ENCODE measurements at places on chromosomes 1 and 21.
A peak's percentile ranks its signal among the peaks of the same experiment; 100 is the strongest.

- no peak for DNase-seq
Measured at GRCh38 chr1:154751690-154752089, 118.4 kb downstream of the KCNN3 start.

DNA sequence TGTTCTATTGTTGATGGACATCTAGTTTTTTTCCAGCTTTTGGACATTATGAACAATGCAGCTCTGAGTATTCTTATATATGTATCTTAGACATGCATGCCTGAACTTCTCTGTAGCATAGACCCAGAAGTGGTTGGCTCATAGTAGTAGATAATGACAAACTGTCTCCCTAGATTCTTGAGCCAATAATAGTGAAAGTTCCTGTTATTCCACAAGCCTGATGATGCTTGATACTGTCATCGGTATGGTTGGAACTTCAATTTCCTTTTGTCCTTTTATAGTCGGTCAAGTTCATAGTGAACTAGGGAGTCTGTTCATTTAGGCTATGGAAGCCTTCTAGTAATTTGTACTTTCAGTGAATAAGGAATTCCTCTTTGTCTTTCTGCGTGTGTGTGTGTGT lies 56.8 kb downstream of the MTR start:
- DNase-seq = no peak

- DNase-seq = no peak
Measured at GRCh38 chr1:243264717-243265116, 8.9 kb downstream of the SDCCAG8 start.

GRCh38 chr1:186903374-186904136 lies 74.8 kb downstream of the PLA2G4A start:
- DNase-seq = no peak

DNA sequence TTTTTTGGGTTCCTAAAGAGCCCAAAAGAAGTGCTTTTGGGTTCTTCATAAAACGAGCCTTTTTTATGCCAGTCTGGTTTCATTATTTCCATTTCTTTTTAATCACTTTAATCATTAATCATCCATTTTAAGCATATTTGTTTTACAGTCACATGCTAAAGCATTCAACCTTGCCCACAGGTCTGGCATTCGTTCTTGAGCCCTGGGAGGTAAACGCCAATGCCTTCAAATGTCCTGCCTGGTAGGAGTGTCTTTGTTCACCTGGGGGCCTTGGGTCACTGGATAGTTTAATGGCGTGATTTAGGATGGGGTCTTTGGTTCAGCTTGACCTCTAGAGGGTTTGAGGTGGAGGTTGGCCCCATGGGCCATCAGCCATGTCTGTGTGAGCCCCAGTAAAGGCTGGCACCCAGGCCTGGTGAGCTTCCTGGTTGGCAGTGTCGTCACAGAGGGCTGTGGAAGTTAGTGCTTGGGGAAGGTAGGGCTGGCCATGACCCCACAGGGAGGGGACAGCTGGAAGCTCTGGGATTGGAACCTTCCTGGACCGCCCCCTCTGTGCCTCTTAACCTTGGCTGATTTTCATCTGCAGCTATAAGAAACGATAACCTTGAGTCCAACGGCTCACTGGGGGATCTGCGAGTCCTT lies 20.2 kb downstream of the C1orf174 start:
- DNase-seq = no peak

- no peak for DNase-seq
Measured at GRCh38 chr1:199784138-199784895, 243.2 kb upstream of the NR5A2 start.

DNA sequence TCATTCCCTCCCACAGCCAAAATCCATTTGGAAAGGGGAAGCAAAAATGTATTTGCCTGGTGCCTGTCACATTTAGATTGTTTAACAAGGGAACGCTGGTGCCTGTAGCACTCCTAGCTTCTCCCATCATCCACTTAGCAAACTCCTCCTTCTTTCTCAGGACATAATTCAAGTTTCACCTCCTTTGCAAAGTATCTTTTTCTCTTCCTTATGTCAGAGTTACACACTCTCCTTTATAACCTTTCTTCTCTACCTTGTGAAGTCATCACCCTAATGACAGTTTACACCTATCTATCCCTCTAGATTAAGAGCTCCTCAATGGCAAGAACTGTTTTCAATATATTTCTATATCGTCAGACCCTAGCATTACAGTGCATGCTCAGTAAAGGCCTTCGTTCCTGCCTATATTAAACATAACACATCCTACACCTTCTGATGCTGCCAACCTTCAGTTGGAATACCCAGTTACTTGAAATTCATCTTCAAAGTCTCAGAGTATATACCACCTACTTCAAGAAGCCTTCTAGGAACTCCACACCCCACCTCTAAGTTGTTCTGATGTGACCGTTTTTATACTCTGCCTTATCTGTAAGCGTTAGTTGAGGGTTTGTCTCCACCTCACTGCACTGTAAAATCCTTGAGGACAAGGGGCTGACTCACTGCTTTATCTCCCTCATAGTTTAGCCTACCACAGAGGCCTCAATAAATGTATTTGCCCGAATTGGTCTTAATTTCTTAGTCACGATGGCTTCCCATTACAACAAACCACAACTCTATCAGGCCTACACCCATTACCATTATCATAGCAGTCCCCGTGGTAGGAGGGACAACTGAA lies 1.0 kb upstream of the EPS15 start:
- DNase-seq = no peak

- no peak for DNase-seq
Measured at GRCh38 chr1:52867087-52867863, 24.7 kb downstream of the ZYG11A start.

DNA sequence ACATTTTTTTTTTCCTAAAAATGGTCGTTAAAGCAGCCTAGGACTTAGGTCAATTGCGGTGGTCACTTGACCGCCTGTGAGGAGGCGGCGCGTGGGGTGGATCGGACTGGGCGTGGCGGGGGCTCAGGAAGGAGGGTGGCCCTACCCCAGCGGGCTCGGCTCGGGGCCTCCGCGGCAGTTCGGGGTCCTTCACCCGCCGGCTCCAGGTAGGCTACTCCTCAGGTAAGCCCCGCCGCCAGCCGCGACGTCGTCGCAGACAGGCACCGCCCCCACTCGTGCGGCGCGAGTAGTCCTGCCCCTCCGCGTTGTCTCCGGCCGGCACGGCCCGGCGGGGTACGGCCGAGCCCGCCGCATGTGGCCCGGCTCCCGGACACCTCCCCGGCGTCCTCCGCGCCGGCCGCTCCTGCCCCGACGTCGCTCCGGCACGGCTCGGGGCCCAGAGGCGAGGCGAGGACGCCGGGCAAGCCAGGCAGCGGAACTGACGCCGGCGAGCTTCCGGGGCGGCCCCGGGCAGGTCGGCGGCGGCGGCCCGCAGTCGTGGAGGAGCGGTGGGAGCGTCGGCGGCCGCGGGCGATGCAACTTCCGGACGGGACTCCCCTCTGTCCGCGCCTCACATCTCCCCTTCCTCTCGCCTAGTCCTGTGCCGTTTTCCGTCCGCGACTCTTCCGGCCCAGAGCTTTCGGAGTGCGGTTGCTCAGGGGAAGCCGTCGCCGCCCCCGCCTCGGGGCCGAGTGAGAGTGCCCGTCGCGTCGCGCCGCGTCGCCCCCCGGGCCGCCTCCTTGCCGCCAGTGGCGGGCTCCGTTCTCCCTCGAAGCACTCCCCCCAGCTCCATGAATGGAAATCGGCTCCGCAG lies at the start of gene AGO3:
TSS of gene AGO3 (plus strand) at position 513 of the 853 bp plus-strand sequence. CDS start at position 835, 322 bp downstream.
- peak; percentile 84 for DNase-seq

GRCh38 chr1:184954232-184954995 lies 19.9 kb downstream of the NIBAN1 start:
- no peak for DNase-seq

- no peak for DNase-seq
Measured at GRCh38 chr1:198171667-198172540, 15.1 kb downstream of the NEK7 start.

DNA sequence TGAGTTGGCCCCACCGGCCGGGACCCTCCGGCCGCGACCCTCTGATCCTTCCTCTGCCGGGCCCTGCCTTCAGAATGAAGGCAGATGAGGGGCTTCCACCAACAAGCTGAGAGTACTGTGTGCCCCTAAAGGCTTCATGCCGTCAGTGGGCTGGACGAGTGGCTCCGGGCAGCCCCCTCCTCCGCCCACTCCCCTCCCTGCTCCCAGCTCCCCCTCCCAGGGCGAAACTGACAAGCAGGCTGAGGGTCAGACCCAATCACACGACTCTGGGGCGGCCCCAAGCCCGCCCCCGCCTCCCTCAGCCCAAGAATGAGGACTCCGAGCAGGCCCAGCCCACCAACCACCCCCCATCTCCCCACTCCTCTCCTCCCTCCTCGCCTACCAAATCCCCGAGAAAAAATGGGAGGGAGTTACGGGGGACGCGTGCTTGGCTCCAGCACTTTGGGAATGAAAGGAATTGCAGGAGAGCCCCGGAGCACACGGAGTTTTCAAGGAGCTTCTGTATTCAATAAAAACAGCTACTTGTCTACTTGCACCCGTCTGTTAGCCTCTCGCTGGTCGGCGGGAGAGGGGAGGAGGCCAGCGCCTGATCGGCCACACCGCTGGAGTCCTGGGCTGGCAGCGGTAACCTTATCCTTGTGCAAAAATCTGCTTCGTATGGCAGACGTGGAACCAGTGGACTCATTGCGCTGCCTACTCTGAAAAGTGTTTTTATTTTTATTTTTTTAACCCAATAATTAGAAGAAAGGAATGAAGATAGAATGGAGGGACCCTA lies at the start of gene COL11A1:
TSS of gene COL11A1 (minus strand) at position 147 of the 775 bp plus-strand sequence. CDS start 344 bp downstream, outside the sequence.
- DNase-seq = no peak

DNA sequence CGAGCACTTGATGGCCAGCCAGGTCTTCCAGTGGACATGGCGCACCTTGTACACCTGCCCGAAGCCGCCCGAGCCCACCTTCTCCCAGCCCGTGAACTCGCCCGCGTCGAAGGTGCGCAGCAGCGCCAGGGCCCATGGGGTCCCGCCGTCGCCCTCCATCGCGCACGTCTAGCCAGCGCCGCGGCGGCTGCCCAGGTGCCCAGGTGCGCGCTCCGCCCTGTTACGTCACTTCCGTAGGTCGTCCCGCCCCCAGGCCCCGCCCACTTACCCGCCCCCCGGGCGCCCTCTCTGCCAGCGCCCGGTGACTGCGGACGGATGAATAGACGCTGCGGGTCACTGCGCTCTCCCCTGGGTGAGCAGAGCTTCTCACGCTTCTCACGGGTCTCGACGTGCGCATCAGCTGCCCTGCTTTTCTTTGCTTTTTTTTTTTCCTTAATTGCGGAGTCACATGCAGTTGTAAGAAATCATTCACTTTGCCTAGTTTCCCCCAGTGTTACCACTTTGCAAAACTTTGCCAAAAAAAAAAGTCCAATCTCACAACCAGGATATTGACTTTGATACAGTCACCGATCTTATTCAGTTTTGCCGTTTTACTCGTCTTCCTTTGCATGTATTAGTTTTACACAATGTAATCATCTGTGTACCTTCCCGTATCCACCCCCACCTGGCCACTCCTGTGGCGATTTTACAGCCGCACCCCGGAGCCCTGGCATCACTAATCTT lies at the start of gene RIPK4:
TSS of gene RIPK4 (minus strand) at position 170 of the 723 bp plus-strand sequence. CDS start at position 159, 11 bp downstream.
- DNase-seq = peak; percentile 88

GRCh38 chr1:56304975-56305374 lies 274.4 kb downstream of the PLPP3 start:
- no peak for DNase-seq

- peak; percentile 63 for DNase-seq
Measured at GRCh38 chr1:199463521-199464127, 563.9 kb upstream of the NR5A2 start.

- DNase-seq = no peak
Measured at GRCh38 chr1:210568631-210569030, 239.9 kb downstream of the HHAT start.

GRCh38 chr1:184974056-184974836 lies at the start of gene NIBAN1:
TSS of gene NIBAN1 (minus strand) at chr1:184974508. CDS start at chr1:184974356, 152 bp downstream.
- DNase-seq = peak; percentile 42

DNA sequence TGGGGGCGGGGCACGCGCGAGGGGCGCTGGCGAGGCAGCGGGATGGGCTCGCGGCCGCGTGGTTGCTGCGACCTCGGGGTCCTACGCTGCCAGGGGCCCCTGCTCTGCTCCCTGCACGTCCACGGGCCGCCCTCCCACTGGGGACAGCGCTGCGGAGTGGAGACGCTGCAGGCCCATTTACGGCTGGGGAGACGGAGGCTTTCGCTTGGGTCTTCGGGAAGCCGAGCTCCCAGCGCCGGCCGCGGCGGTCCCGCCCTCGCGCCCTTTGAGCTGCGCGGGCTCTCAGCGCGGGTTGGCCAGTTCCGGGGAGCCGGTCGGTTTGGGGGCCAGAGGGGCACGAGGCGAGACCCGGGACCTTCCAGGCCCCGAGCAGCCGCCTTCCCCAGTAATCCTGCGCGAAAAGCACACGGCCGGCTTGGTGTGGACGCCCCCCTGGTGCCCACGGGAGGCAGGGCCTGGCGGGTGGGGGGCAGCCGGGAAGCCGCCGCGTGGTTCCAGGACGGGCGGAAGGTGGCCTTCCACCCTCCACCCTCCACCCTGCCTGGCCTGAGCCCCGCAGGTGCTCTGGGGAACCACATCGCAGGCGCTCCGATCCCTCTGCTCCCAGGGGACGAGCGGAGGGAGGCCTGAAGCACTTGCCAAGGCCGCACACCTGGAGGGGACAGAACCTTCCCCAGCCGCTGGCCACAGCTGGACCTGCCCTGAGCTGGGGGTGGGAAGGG lies 570 bp upstream of the PEX10 start:
- DNase-seq = peak; percentile 57

- DNase-seq = no peak
Measured at GRCh38 chr1:29546496-29546895, 310.2 kb downstream of the PTPRU start.

- no peak for DNase-seq
Measured at GRCh38 chr21:37560385-37560784, 193.8 kb downstream of the DYRK1A start.

DNA sequence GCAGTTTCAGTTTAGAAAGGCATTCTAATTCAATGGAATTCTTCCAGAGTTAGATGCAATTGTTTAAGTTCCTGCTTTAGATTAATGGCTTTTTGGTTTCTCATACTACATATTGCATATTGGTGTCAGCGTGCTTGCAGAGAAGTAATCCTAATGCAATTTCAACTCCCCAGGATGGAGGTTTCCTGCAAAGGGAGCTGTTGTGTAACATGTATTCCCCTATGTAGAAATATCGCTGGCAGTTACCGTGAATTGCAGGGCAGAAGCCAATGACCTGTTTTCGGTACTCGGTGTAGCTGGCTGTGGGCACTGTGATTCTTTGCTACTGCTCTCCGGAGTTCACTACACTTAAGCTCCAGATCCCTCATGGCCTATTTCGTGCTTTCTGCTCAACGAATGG lies 256.1 kb upstream of the PTBP2 start:
- DNase-seq = no peak

- DNase-seq = no peak
Measured at GRCh38 chr1:24609949-24610517, 33.1 kb upstream of the SRRM1 start.

- DNase-seq = no peak
Measured at GRCh38 chr21:31837618-31838390, 35.0 kb upstream of the HUNK start.

DNA sequence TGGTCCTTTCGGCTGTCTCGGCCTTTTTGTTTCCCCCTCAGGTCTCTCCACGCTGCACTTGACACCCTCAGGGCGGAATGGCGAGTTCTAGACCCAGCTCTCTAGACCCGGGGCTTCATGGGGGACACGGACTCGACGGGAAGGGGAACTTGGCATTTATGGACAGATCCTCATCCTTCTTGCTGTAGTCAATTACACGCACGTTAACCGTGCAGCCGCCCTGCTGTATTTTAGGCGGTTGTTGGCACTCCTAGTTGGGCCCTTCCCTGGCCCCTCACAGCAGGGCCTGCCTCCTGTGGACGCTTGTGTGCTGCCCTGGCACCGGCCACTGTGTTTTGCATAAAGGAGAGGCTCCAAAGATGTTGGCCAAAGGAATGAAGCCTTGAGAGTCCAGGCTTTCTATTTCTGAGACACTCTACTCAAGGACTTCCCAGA lies 558 bp upstream of the BTG3 start:
- DNase-seq = peak; percentile 34
